ENCODE measurements at places on chromosomes 2 and 18.

- DNase-seq = no peak
Observed at GRCh38 chr2:46554397-46554796, 75.0 kb downstream of the TMEM247 start.

GRCh38 chr2:102029405-102029804 lies 37.6 kb downstream of the IL1R2 start:
- no peak for DNase-seq

GRCh38 chr2:106124106-106124756 lies 69.9 kb downstream of the UXS1 start:
- DNase-seq = no peak

- DNase-seq = no peak
Observed at GRCh38 chr2:213609570-213610170, 325.4 kb downstream of the SPAG16 start.

DNA sequence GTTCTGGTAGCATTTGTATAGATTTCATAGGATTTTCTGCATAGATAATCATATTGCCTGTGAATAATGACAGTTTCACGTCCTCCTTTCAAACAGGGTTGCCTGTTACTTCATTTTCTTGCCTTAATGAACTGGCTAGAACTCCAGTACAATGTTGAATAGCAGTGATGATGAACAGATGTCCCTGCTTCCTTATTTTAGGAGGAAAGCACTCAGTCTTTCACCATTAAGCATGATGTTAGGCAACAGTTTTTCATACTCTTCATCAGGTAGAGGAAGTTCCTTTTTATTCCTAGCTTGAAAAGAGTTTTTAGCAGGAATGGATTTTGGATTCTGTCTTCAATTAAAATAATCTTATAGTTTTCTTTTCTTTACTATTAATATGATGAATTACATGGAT lies 39.7 kb downstream of the C2orf76 start:
- no peak for DNase-seq

GRCh38 chr2:7962161-7962560 lies 719.7 kb upstream of the ID2 start:
- DNase-seq = no peak

- DNase-seq = no peak
Observed at GRCh38 chr2:223598994-223599639, 3.0 kb downstream of the SCG2 start.

GRCh38 chr2:120741571-120742561 lies 6.2 kb downstream of the GLI2 start:
- DNase-seq = peak; percentile 70

GRCh38 chr18:36374262-36374661 lies 76.7 kb downstream of the FHOD3 start:
- DNase-seq = no peak

DNA sequence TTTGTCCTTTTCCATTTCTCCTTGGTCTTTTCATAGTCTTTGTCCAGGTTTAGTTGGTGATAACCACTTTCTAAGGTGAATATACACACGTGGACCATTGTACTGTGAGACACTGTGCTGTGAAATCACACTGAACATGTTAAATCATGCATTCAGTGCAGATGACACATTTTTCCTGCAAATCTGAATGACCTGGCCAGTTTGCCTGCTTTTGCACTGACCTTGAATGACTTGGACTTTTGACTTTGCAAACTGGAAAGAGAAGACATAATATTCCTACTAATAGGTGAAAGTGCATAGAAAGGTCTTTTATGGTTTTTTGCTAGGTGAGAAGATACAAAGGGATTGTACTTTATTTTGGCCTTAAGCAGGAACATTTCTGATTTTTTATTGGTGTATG lies 21.7 kb upstream of the PHLPP1 start:
- no peak for DNase-seq

- DNase-seq = no peak
Observed at GRCh38 chr2:19890104-19890503, 11.7 kb downstream of the TTC32 start.

DNA sequence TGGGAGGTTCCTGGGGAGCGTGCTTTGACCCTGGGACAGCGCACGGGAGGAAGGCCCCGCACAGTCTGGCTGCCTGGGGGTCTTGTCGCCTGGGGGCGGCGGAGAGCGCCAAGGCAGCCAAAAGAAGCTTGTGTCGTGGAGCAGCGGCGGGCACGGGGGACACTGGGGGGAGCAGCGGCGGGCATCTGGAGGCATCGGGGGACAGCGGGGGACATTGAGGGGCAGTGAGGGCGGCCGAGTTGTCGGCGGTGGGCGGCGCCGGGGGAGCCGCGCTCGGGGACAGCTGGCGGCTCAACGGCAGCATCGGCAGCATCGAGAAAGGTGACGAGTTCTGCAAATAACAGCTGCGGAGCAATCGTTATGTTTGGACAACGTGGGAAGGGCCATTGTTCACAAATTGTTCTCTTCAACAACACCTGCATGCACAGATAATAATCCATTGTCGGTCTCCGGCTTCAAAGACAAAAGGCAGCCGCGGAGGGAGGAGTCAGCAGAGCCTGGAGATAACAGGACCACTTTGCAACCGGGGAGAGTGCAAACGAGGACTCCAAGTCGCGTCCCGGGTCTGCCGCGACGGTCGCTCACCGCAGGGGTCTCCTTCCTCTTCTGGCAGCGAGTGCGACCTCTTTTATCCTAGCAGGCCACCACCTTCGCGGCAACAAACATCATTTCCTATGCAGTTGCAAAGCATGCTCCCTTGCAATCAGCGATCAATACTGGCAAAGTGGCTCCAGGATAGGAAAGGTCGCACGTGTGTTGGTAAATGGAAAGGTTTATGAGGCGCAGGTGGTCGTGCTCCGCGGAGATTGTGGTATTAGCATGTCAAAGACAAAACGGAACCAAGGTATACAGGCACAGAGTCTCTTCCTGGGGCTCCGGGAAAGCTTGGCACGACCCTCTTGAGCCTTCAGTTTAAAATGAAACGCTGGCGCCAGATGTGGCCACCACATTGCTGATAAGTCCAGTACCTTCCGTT lies 132.3 kb upstream of the DLX2 start:
- peak; percentile 50 for DNase-seq

GRCh38 chr2:45814951-45815621 lies 163.6 kb downstream of the PRKCE start:
- DNase-seq = no peak

GRCh38 chr18:37578182-37578678 lies 12.6 kb upstream of the CELF4 start:
- no peak for DNase-seq

DNA sequence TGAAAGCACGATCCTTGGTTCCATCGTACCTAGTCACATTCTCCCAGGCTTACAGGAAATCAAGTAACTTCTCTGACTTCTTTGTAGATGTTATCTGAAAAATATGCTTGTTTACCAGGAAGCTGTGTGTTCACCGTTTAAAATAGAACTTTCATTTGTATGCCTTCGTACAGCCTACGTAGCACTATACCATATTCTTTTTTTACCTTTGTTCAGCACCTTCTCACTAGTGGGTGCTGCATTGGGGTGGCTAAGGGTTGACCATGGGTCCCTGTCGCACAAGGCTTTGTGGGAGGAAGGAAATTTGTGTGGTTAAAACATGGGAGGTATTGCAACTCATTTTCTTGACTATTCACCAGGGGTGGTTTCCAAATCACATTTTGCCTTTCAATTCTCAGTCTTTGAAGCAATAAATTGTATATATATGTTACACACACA lies 16.6 kb downstream of the MALT1 start:
- DNase-seq = no peak

GRCh38 chr2:10433947-10434885 lies 13.9 kb downstream of the ODC1 start:
- no peak for DNase-seq

GRCh38 chr2:219385958-219386520 lies 1.7 kb downstream of the DNPEP start:
- DNase-seq = no peak

DNA sequence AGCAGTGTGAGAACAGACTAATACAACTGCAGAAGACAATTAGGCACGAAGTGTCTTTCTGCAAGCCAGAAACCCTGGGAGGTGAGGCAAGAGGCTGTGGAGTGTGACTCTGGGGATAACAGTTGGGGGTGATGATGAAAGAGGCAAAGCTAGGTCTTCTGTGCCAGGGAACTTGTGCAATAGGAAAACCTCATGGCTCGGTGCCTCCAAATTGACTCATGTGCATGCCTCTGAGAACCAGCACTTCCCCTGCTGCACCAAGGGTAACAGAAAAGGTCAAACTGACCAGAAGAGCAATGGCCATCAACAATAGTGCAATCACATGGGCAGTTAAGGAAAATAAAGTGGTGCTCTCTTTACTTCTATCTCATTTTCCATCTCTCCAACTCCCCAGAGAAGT lies 136.4 kb downstream of the SCG2 start:
- DNase-seq = no peak

DNA sequence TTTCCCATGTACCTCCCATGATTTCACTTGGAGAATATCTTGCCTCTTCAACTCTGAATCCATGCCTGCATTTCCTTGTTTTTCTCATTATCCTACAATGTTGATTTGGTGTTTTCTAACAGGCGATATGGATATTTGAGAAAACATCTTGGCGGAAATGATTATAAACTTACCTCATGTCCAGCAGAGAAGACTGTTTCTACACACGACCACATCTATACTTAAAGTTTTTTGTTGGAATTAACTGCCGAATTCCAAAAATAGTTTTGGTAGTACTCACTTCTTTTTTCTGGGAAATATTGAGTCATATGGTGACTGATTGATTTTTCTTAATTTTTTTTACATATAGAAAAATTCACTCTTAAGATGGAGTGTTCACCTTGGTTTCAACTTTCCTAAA lies 41.4 kb upstream of the TMEFF2 start:
- DNase-seq = no peak

- DNase-seq = no peak
Observed at GRCh38 chr2:15874321-15874720, 66.0 kb upstream of the MYCN start.

DNA sequence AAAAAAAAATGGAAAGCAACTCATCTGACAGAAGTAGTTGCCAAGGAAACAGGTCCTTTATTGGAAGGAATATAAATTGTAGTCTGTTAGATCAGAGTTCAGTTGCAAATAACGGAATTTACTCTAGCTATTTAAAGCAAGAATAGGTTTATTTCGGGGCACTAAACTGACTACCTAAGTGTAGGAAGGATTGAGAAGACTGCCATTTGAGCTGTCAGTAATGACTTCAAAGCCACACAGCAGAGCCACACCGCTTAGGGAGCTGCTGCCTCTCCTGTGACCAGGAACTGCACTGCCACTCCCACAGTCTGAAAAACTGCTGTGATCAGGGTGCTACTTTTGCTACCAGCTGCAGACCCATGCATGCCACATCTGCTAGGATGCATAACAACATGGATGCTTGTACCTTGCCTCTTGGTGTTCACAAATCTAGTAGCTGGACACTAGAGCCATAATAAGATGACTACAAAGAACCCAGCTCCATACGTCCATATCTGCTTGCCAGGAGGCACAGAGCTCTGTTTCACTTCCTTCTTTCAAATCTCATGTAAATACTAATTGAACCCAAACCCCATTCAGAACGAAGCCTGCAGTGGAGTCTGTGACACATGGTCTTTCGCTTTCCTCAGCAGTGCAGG lies 2.2 kb downstream of the DSG2 start:
- peak; percentile 18 for DNase-seq

DNA sequence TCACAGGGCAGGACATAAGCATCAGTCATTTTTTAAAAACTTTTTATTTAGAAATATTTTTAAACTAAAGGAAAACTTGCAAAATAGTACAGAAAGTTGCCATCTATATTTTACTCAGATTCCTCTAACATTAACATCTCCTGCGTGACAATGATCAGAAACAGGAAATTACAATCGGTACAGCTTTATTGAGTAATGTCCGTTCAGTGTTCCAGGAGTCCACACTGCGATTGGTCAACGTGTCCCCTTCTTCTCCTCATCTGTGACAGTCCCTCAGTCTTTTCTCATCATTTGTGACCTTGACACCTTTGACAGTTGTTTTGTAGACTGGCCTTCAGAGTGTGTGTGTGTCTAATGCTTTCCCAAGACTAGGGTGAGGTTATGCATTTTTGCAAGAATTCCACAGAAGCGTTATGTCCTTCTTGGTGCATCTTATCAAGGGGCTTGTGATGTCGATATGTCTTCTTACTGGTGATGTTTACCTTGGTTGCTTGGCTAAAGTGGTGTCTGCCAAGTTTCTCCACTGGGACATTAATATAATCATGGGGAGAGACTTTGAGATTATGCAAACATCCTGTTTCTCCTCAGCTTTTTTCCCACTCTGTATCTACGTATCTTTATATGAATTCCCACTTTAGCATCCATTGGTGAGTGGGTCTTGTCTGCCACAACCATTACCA lies 21.4 kb upstream of the TMEM177 start:
- DNase-seq = no peak

GRCh38 chr18:10453261-10453805 lies 1.1 kb upstream of the APCDD1 start:
- DNase-seq = no peak

- no peak for DNase-seq
Observed at GRCh38 chr2:200762127-200762526, 49.6 kb upstream of the BZW1 start.

GRCh38 chr2:160132761-160133160 lies 67.3 kb downstream of the ITGB6 start:
- DNase-seq = no peak

DNA sequence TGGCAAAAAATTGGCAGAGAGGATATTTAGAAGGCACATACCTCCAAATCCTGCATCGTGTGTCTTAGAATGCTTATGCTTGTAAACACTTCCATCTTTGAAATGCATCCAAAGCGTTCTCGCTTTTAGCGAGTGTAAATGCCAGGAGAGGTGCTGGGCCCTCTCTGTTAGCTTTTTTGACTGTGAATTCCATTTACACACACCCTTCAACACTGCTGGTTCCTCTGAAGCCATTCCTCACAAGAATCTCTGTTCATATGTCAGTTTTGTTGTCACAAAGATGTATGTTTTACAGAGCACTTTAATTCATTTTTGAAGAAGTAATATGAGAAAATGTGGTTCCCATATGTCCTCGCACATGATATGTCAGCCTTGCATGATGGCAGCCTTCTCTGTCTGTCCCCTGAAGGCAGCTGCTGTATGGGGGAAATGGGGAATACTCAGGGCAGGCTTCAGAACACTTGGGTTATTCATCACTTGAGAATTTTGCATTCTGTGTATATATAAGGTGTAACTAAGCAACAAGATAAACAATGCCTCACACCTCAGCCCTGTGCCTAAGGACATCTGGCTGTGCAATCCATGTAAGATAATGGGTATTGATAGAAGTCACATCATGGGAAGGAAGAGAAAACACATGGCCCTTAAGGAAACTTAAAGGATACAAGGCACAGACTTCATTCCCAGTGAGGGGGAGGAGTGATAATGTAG lies 52.3 kb downstream of the RAB27B start:
- DNase-seq = no peak

DNA sequence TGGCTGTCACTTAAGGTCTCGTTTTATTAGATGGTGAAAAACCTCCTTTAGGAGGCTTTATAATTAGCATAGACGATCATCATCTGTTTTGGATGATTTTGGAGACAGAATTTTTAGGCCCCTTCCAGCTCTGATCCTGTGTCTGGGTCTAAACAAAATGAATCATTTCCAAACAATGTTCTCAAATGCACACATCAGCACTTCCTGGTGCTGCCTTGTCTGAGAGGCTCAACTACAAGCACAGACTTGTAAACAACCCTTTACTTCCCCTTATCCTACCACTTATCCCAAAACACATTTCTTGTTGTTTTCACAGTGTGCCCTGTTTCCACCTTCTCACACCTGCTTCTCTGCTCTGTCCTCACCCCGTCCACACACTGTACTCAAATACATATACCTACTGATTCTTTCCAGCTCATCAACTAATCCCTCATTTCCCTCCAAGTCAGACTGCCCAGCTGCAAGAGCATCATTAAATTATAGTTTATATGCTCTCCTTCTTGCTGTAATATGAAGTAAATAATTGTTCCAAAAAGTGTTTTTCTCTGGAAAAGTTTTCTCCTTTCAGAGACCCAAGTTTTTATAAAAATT lies 71.2 kb upstream of the COL3A1 start:
- no peak for DNase-seq
